ENCODE measurements at places on chromosomes 16 and 17.

- DNase-seq: no peak
These were observed 51.7 kb downstream of the GAN start for GRCh38 chr16:81366316-81366932.

DNA sequence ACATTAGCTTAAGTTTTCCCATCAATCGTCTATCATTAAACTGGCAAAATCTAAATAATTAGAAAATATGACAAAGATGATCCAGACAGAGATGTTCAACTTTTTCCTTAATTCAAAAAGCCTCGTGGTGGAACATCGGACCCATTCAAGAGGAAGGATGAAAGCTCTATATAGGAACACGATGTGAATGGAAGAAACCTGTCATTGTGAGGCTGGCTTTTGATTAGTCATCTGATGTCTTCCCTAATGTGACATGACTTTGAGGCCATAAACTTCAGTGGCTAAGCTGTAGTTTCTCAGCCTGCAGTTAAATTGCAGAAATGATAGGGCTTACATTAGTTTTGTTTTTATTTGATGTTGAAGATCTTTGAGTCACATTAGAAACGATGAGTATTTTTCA lies 1.0 kb downstream of the AMZ2 start:
- no peak for DNase-seq

GRCh38 chr17:8956465-8956902 lies 9.0 kb downstream of the PIK3R5 start:
- DNase-seq: no peak

- peak; percentile 51 for DNase-seq
These were observed 761 bp downstream of the GAN start for GRCh38 chr16:81315271-81316175.

Data from C1 segment of cervical spinal cord (tissue), 14 donors.